ENCODE measurements at places on chromosomes 6 and 20.

DNA sequence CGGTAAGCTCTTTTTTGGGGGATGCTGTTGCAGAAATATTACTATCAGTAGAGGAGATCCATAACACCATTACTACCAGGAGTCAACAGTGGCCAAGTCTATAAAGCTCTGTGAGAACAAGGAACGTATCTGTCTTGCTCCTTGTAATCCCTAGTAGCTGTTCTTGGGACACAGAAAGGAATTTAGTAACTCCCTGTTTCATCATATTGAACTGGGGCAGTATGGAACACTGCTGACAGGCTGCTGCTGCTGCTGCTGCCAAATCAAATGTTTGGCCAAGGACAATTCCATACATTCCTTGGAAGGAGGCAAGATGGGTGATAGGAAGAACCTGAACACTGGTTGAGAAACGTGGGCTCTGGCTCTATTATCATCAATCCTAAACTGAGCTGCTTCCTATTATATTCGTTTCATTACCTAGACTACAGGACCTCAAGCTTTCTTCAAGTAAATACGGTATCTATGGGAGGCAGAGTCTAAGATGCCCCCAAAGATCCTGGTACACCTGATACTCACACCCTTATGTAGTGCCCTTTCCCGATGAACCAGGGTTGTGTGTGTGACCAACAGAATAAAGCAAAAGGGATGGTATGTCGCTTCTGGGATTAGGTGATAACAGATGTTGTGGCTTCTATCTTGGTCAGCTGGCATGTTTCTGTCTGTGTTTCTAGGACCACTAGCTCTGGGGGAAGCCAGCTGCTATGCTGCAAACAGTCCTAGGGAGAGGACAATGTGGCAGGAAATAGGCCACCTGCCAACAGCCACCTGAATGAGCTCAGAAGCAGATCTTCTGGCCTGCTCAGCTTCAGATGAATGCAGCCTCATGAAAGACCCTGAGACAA is 39.5 kb downstream of the ELOVL5 start:
- peak; percentile 59 for DNase-seq

GRCh38 chr6:159084493-159085091 is 39.8 kb upstream of the TAGAP start:
- DNase-seq, result peak; percentile 86

DNA sequence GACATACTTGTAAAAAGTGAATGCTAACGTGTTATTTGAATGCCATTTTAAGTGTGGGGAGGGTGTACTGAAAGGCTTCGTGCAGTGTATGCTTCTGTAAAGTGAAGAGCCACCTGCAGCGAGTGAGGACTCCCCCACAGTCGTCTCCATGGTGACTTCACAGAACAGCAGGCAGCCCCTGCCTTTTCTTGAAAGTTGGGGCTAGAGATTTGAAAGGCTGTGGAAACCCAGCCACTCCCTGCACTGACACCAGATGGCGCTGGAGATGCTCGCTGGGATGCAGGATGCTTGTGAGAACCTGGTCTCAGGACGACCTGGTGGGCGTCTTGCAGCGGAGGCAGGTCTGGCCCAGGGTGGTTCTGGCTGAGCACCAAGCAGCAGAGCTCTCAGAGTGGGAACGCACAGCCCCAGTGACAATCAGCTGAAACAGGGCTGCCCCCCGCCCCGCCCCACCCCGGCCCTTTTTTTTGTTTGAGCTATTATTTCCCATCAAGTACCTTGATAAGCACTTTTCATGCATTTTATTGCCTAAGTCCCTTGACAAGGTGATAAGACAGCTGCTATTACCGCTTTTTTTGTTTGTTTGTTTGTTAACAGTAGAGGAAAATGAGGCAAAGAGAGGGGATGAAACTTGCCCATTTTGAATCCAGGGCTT is 150.3 kb downstream of the SYCP2 start:
- DNase-seq, result peak; percentile 12

GRCh38 chr6:43159599-43159998 is 11.5 kb upstream of the SRF start:
- no peak for DNase-seq

DNA sequence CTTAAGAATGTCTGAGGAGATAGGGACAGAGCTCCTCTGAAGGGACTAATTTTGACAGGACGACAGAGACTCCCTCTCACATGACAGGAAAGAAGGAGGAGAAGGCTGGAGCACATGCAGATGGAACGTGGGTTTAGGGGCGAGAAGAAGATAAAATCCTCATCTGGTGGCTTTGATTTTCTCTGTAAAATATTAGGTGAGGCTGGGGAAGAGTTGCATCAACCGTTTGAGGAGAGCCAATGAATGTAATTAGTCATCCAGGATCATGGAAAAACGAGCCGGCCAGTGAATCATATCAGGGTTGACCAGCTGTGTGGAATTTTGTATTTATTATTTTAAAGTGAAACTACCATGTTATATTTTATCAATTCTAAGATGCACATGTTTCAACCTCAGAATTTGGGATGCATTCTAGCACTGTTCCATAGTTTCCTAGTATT is 46.9 kb upstream of the ADGRF4 start:
- no peak for DNase-seq

- no peak for DNase-seq
Measured at GRCh38 chr20:50232651-50233324, 42.2 kb downstream of the CEBPB start.

DNA sequence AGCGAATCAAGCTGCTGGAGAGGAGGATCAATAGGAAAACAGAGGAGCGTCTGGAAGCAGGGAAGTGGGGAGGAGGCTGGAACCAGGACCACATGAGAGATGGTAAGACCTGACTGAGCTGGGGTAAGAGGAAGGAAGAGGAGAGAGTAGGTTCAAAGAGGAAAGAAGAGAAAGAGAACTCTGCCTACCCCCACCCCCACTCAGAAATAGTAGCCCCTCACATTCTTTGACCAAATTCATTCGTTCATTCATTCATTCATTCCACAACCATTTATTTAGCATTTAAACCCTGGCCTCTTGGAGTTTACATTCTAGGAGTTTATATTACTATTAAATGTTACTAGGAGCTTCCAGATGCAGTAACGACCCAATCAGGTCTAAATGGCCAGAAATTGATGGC is 15.8 kb upstream of the HCK start:
- no peak for DNase-seq

DNA sequence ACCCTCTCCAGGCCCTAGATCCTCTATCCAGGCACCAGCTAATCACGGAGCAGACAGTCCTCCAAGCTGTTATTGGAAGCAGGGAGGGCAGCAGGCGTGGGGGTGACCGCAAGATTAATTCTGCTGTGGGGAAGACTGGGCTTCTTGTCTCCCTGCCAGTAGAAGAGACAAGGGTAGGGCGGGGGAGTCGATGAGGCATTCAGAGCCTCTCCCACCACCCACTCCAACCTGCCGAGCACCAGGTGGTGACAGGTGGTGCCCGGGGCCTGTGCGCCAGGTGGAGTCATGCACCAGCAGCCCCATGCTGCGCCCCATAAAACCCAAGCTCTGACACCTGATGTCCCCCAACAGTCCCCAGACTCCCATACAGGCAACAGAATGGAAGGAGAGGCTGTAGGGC is 89.6 kb downstream of the CDH22 start:
- no peak for DNase-seq

DNA sequence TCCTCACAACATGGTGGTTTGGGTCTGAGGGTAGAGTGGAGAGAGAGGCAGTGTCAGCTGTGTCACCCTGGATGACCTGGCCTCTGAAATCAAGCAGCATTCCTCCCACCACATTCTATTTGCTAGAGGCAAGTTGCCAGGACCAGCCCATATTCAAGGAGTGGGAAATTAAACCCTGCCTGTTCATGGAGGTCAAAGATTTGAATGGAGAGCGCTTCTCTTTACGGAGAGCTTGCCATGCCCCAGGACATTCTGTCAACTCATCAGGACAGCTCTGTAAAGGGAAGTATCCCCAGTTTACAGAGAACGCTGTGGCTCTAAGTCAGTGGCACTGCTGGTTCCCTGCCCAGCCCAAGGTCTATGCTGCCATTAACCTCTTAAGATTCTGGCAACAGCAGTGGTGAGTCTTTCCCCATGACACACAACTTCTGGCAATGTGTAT is 90.0 kb upstream of the INSM1 start:
- DNase-seq, result no peak

GRCh38 chr20:9367746-9368145 is 146.6 kb upstream of the LAMP5 start:
- no peak for DNase-seq

GRCh38 chr6:2378891-2379652 is 133.7 kb upstream of the GMDS start:
- peak; percentile 14 for DNase-seq

- no peak for DNase-seq
Measured at GRCh38 chr20:63860325-63861051, 810 bp upstream of the ABHD16B start.

GRCh38 chr6:157235600-157236039 is 87.7 kb downstream of the TMEM242 start:
- DNase-seq, result peak; percentile 20

DNA sequence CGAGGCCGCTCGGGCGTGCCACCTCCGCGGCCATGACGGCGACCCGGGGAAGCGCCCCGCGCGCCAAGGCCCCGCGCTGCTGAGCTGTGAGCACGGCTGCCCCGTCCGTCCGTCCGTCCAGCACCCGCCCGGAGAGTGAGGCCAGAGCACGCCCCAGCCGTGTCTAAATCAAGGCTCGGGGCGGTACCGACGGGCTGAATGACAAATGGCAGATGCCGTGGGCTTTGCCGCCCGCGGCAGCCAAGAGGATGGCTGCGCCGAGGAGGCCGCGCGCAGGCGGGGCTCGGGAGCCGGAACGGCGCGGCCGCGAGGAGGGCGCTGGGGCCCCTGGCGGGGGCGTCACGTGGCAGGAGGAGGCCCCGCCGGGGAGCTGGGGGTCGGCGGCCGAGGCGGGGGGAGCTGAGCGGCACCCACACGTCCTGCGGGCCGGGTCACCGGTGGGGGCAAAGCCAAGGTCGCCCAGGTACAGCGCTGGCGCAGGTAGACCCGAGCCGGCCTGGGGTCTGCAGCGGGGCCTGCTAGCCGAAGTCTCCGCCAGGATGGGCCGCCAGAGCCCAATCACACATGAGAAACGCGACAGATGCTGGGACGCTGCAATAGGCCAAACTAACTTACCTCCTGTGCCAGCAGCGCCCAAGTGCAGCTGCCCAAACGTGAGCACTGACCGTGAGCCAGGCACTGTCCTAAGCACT is at the start of gene PLAGL1:
PLAGL1 (minus strand) TSS at position 140 of the 692 bp plus-strand sequence. CDS start 60,123 bp downstream, outside the sequence.
- DNase-seq, result no peak

GRCh38 chr6:101800598-101800997 is 407.1 kb downstream of the GRIK2 start:
- DNase-seq, result no peak

DNA sequence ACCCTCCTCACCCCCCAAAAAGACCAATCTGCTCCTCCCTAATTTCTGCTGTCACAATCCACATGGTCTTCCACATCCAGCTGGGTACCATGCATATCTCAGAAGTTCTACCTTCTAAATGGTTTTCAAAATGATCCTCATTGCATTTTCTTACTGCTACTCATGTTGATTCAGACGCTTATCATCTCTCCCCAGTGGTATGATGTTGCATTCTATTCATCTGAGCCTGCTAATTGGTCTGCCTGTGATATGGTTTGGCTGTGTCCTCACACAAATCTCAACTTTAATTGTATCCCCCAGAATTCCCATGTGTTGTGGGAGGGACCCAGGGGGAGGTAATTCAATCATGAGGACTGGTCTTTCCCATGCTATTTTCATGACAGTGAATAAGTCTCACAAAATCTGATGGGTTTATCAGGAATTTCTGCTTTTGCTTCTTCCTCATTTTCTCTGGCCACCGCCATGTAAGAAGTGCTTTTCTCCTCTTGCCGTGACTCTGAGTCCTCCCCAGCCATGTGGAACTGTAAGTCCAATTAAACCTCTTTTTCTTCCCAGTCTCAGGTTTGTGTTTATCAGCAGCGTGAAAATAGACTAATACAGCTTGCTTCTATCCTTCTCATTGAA is 41.4 kb upstream of the CLIC5 start:
- DNase-seq, result no peak

GRCh38 chr20:51517839-51518238 is 24.7 kb downstream of the NFATC2 start:
- DNase-seq, result no peak

GRCh38 chr20:57374343-57374930 is 16.8 kb upstream of the RBM38 start:
- no peak for DNase-seq

- no peak for DNase-seq
Measured at GRCh38 chr6:144159223-144159622, 8.9 kb downstream of the STX11 start.

GRCh38 chr6:10617008-10617696 is 77.3 kb downstream of the C6orf52 start:
- DNase-seq, result no peak

DNA sequence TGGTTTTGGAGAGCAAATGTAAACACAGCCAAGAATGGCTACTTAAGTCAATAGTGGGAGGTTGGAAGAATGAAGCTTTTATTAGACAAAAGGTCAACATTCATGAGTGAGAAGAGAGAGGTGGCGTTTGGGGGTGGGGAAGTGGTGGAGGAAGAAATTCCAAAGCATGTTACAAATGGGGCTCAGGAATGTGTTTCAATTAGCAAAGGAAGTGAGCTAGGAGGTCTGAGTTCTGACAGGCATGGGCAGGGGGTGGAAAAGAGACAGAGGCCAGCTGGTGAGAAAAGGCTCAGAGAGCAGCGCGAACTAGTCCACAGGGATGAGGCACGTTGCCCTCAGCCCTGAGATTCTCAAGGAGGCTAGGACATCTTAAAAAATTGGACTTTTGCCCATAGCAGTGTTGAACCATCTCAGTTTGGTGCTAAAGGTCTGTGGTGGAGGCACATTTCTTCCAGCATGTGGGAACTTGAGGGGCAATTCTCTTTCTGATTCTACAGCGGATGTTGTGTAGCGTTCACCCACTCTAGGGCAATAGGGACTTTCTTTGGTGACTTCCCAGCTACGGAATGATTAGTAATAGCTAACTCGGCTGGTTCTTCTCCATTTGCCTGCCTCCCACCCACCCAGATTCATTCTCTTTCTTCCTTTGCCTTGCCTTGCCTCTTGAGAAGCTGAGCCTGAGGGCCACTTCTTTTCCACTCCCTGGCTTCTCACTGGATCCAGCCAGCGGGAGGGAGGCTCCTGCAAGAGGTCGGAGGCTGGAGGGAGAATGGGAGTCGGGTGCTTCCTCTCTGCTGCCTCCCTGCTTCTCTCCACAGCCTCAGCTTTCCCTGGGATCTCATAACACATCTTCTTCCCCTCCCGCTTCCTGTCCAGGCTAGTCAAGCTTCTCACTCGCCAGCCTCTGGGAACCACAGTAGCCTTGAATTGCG is 45.1 kb upstream of the NEDD9 start:
- DNase-seq, result peak; percentile 2

- no peak for DNase-seq
Measured at GRCh38 chr20:6311841-6312655, 189.2 kb upstream of the FERMT1 start.
